Metanephros (tissue), 2 donors: ENCODE measurements at places on chromosomes 2 and 18. TPM values are rescaled to one million over a fixed set of nuclear protein-coding genes. Genes with fewer than 3 reads are reported as not detected.

RPE gene
- total RNA-seq = 61.9 TPM

PLGLB1 gene
- total RNA-seq = 6.9 TPM

MOCOS gene
- 0.53 TPM for total RNA-seq

GCG gene
- not detected for total RNA-seq

OR6B2 gene
- not detected for total RNA-seq
